ENCODE measurements at places on chromosomes 7 and 10.

- no peak for DNase-seq
These were observed 15.8 kb downstream of the MACC1 start for GRCh38 chr7:20201380-20201779.

GRCh38 chr10:72027498-72027897 is 60.9 kb downstream of the SPOCK2 start:
- DNase-seq = no peak

DNA sequence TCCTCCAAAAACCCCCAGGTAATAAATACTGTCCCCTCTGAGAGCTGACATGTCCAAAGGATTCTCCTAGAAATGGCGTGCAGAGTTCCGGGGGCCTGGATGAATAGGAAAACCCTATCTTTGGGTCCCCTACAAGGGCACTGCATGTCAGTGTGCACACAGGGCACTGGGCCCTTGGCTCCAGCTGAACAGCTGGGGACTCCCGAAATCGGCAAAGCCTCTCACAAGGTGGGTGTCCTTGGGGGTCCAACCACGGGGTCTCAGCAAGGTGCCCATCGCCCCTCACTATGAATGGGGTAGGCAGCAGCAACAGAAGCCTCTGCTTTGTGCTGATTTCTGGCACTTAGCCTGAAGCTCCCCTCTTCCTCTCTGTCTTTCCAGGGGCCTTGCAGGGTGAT is 46.1 kb downstream of the SLIT1 start:
- no peak for DNase-seq

DNA sequence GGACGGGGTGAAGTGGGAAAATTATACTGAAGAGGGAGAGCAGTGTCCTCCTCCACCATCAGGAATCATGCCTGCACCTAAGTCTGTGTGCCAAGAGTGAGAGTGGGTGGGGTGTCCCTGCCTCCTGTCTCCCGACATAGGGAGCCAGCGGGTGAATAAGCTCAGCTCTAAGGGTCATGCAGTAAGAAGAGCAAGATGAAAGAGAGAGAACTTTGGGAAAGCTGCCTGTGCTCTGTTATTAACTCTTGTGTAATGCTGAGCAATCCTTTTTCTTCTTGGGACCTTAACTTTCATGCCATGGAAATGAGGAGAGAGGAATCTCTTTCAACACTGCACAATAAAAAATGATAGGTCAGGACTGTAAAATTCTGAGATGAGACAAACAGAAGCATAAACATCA is 7.9 kb upstream of the TCAF1 start:
- peak; percentile 33 for DNase-seq

- peak; percentile 59 for DNase-seq
These were observed 593 bp downstream of the CDK13 start for GRCh38 chr7:39950473-39951225.

DNA sequence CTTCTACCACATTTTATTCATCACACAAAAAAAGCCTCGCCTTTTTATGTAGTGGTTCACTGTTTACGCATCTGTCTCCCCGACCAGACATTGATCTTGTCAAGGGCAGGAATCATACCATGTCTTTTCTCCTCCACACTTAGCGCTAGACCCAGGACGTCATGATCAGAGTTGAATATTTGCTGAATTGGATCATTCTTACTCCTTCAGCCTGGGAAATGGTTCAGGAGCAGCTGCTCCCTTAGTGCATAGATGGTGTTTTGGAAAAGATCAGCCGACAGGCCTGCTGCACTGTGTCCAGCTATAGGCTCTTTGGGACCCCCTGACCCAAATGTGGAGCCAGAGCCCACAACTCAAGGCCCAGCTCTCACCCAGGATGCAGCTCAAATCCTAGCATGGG is 249.1 kb upstream of the TMEM72 start:
- no peak for DNase-seq

- DNase-seq = no peak
These were observed 15.4 kb downstream of the PIP4K2A start for GRCh38 chr10:22698941-22699440.

DNA sequence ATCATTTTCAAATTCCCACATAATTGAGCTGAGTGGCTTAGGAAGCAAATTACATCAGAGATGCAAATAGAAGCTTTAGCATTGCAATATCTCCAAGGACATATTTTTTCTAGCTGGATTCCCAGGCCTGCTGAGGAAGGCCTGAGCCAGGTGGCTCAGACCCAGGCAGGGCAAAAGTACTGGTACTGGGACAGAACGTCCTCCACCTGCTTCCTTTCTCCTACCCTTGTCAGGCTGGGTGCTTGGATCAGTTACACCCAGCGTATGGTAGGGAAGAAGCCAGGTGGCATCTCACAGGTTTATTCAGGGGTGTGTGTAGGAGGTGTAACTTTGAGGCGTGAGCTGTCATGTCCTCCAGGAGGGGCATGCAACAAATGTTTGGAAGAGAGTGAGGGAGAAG is 3.0 kb upstream of the PANK1 start:
- DNase-seq = no peak

DNA sequence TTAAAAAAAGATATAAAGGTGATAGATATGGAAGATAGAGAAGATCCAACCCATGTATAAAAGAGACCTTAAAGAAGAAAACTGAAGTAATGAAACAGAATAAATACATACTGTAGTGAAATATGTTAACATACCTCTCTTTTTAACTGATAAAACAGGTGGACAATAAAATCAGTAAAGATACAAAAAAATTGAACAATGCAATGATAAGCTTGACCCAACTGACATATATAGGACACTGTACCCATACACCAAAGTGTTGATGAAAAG is 17.4 kb upstream of the PRF1 start:
- no peak for DNase-seq

GRCh38 chr10:62264702-62265436 is 3.8 kb downstream of the RTKN2 start:
- peak; percentile 79 for DNase-seq

All from AG20443 (cell line).